SHP77 (cell line): ENCODE measurements at places on chromosomes 7 and 10.

DNA sequence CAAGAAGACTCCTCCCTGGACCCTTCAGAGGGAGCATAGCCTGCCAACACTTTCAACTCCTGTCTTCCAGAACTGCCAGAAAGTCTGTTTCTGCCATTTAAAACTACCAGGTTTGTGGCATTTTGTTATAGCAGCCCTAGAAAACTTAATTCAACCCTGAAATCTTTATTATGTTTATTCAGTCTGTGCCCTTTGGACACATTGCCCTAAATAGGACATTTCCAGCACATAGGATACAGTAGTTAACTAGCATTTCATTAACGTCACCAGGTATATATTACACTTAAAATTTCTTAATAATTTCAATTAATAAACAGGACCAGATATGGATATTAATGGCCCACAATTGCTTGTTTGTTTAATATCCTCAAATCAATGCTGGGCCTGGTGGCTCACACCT, 54.3 kb downstream of the KCNH2 start:
- DNase-seq: no peak

DNA sequence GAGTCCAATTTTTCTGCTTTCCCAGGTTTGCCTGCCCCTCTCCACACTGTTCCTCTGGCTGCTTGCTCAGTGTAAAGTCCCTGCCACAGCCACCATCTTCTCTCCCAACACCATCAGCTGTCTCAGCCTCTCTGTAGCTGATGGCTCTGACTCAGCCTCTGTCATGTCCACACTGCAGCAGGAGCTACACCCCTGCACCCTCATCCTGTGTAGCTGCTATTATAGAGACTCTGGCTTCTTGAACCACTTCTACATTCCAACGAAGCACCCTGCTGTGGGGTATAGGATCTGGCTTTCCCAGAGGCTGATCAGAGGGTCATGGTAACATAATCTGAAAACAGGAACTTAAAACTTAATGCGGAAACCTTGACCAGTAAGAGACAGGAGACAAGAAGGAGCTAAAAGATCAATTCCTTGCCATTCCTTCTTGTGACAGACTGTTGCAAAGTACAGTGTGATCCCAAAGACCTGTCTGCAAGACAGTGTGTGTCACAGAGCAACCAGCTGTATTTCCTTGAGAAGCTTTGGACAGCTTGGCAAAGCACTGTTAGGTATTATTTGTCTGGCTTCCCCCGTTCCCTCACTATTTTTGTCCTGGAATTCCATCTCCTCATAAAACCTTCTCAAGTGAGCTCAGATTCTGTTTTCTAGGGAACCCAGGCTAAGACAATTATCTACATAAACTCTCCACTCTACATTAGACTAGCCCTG, 42.3 kb downstream of the NRCAM start:
- no peak for DNase-seq

DNA sequence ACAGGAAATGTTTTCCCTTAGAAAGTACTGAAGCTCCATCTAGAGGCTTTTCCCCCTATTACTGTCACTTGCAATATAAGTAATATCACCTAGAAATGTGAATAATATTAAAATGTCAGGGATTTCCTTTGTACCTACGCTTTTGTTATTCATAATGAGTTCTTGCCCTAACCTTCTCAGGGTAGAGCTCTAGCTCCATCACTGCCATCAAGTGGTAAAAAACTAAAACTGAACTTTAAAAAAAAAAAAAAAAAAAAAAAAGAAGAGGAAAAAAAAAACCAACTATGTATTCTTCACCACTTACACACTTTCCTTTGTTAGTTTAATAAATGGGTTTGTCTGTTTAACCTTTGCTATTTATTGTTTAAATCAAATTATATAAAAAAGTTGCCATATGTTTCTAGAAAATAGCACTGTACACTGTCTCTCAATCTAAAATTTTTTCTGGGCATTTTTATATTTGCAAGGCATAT, 49.9 kb downstream of the DNAJC1 start:
- peak; percentile 38 for DNase-seq

GRCh38 chr10:102648889-102649796, 4.9 kb downstream of the TRIM8 start:
- no peak for DNase-seq

DNA sequence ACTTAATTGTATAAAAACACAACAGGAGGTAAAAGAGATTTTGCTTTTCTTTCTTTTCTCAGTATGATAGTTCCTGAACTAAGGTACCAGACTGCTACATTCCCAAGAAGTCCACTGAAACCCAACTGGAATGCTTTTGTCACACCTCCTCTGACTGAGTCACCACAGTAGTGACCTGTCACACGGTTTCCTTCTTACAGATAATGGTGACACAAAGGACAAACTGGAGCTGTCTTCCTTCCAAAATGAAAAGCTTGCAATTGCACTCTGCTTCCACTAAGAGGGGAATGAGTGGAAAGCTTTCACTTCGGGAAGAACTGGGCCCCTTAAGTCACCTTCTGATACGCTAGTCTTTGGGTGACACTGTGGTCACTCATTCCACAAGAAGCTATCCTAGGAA, 122.2 kb downstream of the KMT2E start:
- DNase-seq: no peak

GRCh38 chr7:46508583-46508982, 587.5 kb upstream of the IGFBP3 start:
- no peak for DNase-seq

GRCh38 chr7:30019960-30020359, 6.5 kb downstream of the FKBP14 start:
- DNase-seq: no peak

DNA sequence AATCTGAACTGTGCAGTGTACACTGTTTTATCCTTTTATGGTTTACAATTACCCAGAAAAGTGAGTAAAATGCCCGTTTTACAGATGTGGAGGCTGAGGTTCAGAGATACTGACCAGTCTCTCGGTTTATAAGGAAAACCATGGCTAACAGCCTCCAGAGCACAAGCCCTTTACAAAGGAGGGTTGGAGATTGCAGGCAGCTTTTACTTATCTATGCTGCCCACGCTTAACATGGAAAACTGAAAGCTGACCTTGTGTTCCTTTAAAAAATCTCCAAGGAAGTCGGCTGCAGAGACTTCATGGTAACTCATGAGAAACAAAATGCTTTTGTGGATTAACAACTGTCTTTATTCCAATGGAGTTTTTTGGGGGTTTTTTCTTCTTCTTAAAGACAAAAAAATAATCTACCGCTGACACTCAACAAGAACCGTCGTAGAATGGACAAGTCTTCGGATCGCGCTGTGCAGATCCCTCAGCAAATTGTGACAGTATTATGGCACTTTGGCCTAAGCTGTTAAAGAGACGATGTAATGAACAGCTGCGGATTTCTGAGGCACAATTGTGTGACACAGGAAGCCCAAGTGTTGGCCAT, 654 bp upstream of the SLF2 start:
- DNase-seq: no peak

DNA sequence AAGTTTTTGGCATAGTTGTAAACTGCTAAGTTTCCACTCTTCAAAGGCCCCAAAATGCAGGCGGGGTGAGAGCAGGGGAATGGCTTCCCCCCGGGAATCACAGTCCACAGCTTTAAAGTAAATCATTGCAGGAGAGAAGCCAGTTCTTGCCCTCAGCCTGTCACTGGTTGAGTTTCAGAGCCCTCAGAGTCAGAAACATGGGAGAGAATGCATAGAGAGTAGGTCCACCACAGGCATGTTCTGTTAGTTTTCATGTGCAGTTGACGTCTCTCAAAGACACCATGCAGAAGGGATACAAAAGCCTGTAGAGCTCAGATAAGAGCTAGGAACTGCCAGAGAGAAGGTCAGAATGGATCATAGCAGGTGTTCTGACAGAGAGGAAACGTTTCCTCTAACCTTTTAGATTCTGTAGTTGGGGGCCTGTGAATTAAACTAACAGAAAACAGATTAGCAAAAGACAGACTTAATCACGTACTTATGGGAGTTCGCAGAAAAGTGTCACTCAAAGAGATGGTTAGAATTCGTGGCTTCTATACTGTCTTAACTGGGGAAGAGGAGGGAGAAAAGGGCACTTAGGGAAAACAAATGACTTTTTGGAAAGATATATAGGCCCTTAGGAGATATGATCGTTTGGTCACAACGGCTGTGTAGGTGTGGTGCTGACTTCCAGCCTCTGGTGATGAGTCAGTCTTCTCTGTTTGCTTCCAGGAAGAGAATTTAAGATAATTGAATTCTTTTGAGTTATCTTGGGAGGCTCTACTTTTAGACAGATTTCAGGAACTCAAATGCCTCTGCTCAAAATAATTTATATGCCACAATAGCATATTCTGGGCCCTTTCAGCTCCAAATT, 48.0 kb upstream of the MSRB2 start:
- DNase-seq: no peak

DNA sequence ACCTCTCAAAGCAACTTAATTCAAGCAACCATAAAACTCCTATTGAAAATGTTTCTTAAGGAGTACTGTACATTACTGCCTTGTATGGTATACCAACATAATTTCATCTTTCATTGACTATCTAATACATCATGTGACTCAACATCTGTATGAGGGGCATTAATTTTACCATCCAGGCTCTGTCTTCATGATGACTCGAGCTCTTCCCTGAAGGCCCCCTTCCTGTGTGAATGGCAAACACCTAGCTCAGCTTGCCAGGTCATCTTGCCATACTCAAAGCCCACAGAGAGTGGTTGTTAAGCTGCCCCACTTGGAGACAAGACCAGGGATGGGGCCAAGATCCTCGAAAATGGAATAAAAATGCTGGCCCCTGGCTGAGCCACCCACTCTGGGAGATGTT, 82.4 kb downstream of the SGMS1 start:
- no peak for DNase-seq

- DNase-seq: no peak
Measured at GRCh38 chr7:28739826-28740225, 218.3 kb downstream of the TRIL start.

- DNase-seq: no peak
Measured at GRCh38 chr10:80443531-80443974, 10.6 kb upstream of the TSPAN14 start.

DNA sequence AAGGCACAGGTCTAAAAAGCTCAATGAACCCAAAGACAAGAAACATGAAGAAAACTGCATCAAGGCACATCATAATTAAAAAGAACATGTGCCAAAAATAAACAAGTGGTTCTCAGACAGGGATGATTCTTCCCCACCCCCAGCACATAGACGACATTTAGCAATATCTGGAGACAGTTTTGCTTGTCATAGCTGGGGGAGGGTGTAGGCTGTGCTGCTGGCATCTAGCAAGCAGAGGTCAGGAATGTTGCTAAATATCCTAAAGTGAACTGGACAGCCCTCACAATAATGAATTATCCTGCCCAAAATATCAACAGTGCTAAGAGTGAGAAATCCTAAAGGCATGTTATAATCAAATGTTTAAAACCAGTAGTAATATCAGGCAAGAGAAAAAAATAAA, 122.6 kb downstream of the MICU1 start:
- DNase-seq: no peak
